8988T (cell line): ENCODE measurements at places on chromosomes 5 and 9.

DNA sequence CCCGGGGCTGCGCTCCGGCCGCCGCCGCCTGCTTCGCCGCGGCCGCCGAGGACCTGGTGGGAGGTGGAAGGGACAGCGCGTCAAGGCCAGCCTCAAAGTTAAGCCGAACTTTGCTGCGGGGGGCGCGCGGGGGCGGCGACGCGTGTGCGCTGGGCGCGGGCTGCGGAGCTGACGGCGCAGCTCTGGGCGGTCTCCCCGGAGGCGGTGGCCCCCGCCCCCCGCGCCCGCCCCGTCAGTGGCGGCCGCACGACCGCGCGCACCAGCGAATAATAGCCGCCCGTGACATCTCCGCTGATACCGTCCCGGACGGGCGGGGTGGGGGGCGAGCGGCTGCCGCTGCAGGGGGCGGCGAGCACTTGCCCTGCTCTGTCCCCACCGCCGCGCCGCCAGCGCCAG lies 579 bp upstream of the FAM78A start:
- DNase-seq: no peak

- DNase-seq: no peak
Measured at GRCh38 chr9:118209343-118209742, 505.1 kb downstream of the TLR4 start.

GRCh38 chr5:13865312-13865711 lies 79.2 kb downstream of the DNAH5 start:
- DNase-seq: no peak

GRCh38 chr5:166991601-166992000 lies 1299.8 kb upstream of the WWC1 start:
- DNase-seq: no peak

DNA sequence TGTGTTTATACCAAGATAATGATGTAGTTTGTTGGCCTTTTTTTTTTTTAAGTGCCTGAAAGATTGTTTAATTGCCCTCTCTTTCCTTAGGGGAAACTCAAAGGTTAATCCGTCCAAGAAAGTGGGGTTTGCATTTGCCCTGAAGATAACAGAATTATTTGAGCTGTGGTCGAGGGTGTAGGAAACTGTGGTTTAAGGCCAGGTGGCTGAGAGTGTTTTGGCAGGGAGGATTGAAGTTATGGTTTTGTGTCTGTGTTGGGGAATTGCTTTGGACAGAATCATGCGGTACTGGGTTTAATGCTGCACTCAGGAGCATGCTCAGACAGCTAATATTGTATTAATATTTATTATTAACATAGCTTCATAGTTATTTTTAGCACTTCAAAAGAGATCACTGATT lies 509.8 kb downstream of the EBF1 start:
- DNase-seq: no peak

DNA sequence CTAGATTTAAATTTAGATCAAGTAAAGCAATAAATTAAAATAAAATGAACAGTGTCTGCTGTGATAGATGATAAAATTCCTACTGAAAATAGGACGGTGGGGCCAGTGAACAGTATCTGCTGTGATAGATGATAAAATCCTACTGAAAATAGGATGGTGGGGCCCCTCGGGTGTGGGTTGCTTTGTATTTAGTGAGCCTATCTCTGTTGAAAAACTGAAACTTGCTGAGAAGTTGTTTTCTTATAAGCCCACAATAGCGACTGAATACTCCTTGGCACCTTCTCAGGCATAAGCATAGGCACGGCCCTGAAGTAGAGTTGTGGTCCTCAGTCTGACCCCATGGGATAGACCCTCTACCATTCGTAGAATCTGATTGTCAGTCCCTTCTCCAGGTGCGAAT lies 5.7 kb downstream of the SDHA start:
- no peak for DNase-seq

DNA sequence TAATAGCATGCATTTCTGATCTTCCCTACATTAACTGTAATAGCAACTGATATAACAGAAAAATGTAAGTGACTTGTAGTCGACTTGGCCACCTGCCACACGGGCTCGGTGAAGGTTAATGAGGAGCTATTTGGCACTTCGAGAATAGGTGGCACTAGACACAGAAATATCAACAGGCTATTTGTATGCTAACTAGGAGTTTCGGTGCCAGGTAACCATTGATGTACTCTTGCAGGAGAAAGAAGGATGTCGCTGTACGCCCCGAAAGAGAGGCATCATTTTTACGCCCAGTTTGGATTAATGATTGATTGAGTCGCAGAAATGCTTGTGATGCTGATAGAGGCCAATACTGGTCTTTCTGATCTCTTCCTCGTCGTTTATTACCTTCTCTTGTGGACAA lies 516 bp upstream of the DMRT2 start:
- no peak for DNase-seq

- no peak for DNase-seq
Measured at GRCh38 chr9:16561121-16561520, 309.3 kb downstream of the BNC2 start.

GRCh38 chr5:39570403-39571027 lies 145.7 kb upstream of the DAB2 start:
- DNase-seq: no peak

- no peak for DNase-seq
Measured at GRCh38 chr9:109036744-109037680, 23.7 kb upstream of the CTNNAL1 start.

GRCh38 chr5:58490402-58491050 lies 709 bp upstream of the GAPT start:
- DNase-seq: no peak

DNA sequence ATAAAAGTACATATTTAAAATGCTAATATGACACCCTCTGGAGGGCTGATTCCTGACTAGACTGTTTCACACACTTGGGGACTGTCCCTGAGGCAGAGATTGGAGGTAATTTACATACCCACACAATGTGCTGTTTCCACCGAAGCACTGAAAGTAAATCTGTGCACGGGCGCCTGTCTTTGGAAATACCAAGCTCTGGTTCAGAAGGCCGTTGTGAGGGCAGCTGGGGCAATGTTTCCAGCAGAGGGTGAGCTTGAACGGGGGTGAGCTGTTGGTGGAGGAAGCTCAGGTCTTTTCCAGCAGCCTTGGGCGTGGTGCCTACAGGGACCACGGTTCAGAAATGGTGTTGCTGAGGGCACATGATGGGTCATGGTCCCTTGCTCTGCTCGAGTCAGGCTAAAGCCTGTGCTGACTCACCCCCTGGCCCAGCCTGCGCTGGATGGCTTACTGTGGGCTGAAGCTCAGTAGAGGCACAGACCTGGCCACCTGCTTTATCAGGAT lies 25.8 kb upstream of the HMCN2 start:
- no peak for DNase-seq

DNA sequence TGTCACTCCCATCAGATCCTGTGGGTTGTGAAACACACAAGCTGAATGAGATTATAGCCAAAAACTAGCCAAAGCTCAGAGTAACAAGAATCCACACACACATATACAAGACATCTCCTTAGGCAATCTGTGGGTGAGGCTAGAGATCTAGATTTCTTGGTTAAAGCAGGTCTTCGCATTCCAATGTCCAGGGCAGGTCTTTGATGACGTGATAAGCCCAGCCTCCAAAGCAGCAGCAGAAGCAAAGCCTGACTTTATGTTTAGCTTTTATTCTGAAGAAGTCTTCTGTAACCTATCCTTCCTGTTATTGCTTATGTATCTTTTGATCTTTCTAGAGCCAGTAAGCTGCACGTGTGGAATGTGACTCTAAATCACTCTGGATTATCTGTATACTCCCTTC lies 199.1 kb upstream of the SLC30A5 start:
- DNase-seq: no peak

GRCh38 chr9:134152022-134152448 lies 12.3 kb downstream of the RNU6ATAC start:
- no peak for DNase-seq
